ENCODE measurements at places on chromosomes 3 and 15.

GRCh38 chr3:33392703-33393125, 47.5 kb downstream of the UBP1 start:
- DNase-seq, result peak; percentile 49

DNA sequence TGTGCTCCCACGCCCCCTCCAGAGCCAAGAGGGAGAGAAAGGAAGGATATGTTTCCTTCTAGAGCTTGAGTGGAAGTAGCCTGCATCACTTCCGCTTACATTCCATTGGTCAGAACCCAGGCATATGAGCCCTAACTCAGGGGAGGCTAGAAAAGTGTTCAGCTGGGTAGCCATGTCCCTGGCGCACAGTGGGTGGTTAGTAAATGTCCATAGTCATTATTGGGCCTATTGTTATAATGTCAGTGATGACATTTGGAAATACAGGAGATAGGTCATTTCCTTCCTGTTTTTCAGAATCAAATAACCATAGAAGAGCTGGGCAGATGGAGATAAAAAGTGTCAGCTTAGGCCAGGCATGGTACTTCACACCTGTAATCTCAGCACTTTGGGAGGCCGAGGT, 27.3 kb downstream of the CD276 start:
- no peak for DNase-seq

DNA sequence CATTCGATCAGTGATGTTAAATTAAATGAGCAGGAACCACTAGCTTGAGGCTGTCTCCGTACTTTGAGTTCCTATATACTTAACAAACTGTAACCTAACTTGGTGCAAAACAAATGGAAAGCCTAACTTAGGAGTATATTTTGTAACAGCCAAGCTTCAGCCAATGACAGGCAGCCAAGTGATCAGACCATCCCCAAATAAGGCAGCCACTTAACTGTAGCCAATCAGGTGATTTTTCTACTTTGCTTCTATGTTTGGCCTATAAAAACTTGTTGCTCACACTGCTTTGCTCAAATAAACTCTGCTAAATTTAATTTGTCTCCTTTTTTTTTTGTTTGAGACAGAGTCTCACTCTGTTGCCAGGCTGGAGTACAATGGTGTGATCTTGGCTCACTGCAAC, 19.3 kb upstream of the ZNF770 start:
- DNase-seq, result no peak

GRCh38 chr3:171055336-171056178, 29.0 kb upstream of the SLC2A2 start:
- DNase-seq, result no peak

- no peak for DNase-seq
Measured at GRCh38 chr3:183192650-183193300, 30.2 kb upstream of the LAMP3 start.

GRCh38 chr15:51931016-51931415, 40.6 kb downstream of the LEO1 start:
- no peak for DNase-seq

DNA sequence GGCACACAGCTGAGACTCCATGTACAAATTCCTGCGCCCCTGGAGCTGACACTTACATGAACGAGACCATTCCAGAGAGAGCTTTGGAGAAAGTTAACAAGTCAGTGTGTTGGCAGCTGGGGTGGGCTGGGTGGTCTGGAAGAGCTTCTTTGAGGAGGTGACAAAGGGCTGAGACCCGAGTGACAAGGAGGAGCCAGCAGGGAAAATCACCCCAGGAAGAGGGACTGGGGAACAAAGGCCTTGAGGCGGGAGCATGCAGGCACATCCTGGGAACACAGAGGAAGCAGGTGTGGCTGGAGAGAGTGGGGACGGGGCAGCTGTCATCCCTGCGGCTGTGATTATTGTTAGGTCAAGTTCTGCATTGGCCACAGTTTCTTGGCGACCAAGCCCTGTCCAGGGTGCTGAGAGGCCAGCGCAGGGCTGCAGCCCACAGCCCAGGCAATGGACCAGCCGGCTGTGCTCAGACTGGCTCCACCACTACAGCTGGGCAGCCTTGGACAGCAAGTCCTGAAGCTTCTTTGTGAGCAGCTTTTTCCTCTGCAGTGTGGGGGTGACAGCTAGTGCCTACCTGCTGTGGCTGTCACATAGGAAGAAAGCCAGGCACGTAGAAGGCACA, 34.2 kb upstream of the PRR23E start:
- no peak for DNase-seq

GRCh38 chr3:134993011-134993410, 198.0 kb downstream of the EPHB1 start:
- no peak for DNase-seq

GRCh38 chr3:32934150-32934742, 17.2 kb upstream of the CCR4 start:
- DNase-seq, result no peak

- DNase-seq, result no peak
Measured at GRCh38 chr3:16599694-16600093, 5.5 kb downstream of the DAZL start.

DNA sequence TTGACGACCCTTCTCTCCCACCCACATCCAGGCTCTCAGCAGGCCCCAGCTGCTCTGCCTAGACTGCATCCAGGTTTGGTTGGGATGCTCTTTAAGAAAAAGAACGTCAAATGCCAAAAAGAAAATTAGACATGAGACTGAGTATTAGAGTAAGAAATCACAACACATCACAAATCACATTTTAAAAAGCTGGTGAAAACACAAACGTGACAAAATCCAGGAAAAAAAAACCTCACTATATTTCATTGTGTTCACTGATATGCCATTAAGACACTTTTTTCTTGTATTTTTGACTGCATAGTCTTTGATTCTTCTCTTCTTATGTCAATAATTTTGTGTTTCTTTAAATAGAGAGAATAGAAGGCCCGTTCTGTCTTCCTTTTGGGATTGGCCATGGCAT, 243.7 kb downstream of the TLE3 start:
- DNase-seq, result no peak

Measured in AG09319 (cell line).